Pancreas (tissue), 10 donors: ENCODE measurements at places on chromosomes 6 and 20. TPM values are rescaled to one million over a fixed set of nuclear protein-coding genes. Genes with fewer than 3 reads are reported as not detected.
A peak's percentile ranks its signal among the peaks of the same experiment; 100 is the strongest.

The CBLN4 gene
- total RNA-seq, result 0.20 TPM

DNA sequence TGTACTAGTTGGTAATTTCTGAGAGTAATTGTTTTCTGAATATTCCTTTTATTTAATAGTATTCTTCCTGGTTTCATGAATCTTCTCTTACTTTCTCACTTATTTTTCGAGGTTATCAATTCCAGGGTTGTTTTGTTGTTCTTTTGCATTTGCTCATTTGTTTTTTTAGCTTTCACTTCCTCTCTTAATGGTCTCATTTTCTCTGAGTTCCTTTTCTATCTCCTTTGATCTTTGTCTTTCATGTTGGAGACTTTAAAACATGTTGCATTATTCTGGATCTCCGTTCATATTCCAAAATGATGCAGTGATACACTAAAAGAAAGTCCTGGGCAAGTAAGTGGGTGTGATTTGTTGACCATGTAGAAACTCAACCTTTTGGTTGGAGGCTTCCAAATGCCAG, 345.3 kb upstream of the SLC35B3 start:
- no peak for DNase-seq

GRCh38 chr6:145036236-145036635, 699.1 kb downstream of the EPM2A start:
- DNase-seq, result no peak

DNA sequence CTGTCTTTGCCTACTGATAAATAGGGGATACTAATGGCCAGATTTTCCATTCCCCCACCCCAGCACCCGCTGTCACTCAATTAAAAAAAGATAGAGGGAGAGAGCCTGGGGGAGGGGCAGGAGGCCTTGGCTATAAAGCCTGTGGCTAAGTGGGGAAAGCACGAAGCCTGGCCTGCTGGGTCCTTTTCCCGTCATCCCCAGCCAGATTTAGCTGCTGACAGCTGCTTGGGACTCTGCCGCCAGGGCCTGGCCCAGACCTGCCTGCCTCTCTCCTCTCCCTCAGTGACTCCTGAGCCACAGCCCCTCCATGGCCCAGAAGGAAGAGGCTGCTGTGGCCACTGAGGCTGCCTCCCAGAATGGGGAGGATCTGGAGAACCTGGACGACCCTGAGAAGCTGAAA, at the start of gene APOBEC2:
Gene APOBEC2, plus strand, starts transcription at position 162 of the 400 bp plus-strand sequence. Its CDS starts 146 bp downstream, at position 308.
- peak; percentile 74 for DNase-seq

DNA sequence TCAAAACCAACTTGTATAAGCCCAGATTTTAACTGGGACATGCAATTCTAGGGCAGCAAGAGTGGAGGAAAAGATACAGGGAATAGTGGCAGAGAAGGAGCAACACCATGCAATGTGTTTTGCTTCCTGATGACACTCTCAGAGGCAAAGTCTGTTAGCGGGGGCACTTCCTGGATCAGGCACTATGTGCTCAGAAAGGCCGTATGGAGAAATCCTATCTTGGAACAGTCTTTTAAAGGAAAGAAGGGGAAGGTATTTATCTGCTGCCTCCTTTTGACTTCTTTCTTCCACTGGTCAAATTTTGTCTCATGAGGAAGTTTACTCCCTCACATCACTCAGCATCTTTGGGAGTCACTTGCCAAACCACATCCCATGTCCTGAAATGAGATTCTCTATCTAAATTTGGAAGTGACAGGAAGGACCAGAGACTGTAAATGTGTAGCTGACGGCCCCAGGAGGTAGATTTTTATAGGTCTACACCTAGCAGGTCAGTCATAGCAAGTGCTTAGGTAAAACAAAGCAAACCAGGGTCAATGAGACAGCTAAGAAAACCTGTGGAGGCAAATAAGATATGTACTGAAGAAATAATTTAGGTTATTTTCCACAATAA, 91.7 kb upstream of the ELOVL5 start:
- DNase-seq, result no peak

The KHDRBS2 gene
- 0.12 TPM for total RNA-seq

DNA sequence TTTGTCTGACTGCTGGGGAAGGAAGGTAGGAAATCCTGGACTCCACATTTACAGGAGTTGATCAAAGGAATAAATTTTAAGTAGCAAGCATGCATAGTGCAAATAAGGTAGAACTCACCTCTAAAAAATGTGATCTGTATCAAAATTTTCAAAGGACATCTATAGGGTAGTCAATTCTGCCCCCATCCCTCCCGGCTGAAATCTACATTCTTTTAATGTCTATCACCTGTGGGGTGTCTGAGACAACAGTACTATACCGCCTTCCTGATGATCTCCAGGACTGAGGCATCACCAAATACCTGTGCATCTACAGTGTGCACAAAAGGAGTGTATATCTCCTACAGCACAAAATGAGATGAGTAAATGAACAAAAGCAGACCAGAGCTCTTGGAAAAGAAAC, 19.9 kb downstream of the CPNE1 start:
- DNase-seq, result no peak

GRCh38 chr20:34709831-34710567, 5.9 kb downstream of the TP53INP2 start:
- peak; percentile 75 for DNase-seq

- DNase-seq, result no peak
Measured at GRCh38 chr6:16681260-16681873, 79.9 kb downstream of the ATXN1 start.

DNA sequence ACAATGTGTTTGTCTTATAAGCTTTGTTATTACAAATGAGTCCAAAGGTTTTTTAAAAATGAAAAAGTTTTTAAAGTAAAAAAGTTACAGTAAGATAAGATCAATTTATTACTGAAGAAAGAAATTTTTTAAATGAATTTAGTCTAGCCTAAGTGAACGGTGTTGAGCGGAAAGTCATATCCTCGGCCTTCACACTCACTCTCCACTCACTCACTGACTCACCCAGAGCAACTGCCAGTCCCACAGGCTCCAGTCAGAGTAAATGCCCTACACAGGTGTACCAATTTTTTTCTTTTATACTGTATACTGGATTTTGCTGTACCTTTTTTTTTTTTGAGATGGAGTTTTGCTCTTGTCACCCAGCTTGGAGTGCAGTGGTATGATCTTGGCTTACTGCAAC, 42.7 kb upstream of the AGPAT4 start:
- DNase-seq, result no peak

DNA sequence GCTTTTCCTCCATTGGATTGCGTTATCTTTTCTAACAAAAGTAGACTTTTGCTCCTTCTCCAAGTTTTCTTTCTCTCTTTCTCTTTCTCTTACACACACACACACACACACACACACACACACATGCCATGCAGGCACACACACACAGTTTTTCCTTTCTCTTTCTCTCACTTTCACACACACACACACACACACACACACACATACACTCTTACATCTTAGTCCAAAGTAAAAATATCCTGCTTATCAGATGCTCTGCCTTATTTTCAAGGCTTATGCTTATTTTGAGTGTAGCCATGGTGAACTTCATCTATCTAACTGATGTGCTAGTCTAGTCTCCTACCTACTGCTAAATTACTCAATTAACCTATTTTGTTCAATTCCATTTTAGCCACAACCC, 34.4 kb upstream of the RAB23 start:
- DNase-seq, result no peak

The TRIM15 gene
- 0.21 TPM for total RNA-seq

DNA sequence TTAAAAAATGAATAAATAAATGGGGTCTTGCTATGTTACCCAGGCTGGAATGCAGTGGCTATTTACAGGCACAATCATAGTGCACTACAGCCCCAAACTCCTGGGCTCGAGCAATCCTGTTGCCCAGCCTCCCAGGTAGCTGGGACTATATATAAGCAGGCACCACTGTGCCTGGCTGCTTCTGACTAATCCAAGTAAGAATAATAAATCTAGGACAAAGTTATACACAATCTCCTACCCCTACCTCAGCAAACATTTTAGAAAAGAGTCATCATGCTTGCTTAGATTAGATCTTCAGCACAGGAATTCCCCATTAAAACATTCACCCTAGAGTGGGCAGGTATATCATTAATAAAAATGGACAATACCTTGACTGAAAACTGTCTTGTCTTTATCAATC, 124.6 kb downstream of the REV3L start:
- DNase-seq, result no peak
